ENCODE measurements at places on chromosomes 12 and 14. TPM values are rescaled to one million over a fixed set of nuclear protein-coding genes. Genes with fewer than 3 reads are reported as not detected.

DNA sequence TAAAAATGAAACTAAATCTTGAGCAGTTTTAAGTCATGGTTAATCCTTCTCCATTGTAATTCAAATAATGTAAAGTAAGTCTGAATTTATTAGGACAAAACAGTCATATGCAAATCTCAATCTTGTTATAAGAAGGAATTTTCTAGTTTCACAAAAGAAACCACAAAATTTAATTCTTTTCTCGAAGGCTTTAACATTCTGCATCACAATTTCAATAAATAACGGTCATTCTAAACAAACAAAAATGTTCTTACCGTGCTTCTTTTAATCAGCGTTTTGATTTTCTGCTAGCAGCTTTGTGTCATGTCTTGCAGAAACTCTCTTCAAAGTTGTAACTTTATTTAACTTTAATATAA is 225 bp downstream of the CLEC2B start:
- peak overlapping the region; percentile 97 for H3K4me3 ChIP-seq
- no peak for DNase-seq
- peak overlapping the region; percentile 98 for H3K27ac ChIP-seq
- H3K36me3 ChIP-seq: peaks cover 3% of the 10 kb centered on the region
- no peaks in the 10 kb centered on the region for H3K27me3 ChIP-seq
- peaks cover 55% of the 10 kb centered on the region for H3K4me1 ChIP-seq

- peaks cover 28% of the 10 kb centered on the region for H3K27me3 ChIP-seq
- no peaks in the 10 kb centered on the region for H3K36me3 ChIP-seq
- no peak overlapping the region for H3K4me3 ChIP-seq
Measured at GRCh38 chr12:131863711-131864396, 30.6 kb upstream of the ULK1 start.

Gene MGAT4C
- polyA plus RNA-seq: not detected

Gene IGF1
- not detected for polyA plus RNA-seq

Gene DPPA3
- polyA plus RNA-seq: not detected
